ENCODE measurements at places on chromosomes 3 and 15.

GRCh38 chr3:124780761-124781475, 50.7 kb downstream of the UMPS start:
- DNase-seq = no peak

DNA sequence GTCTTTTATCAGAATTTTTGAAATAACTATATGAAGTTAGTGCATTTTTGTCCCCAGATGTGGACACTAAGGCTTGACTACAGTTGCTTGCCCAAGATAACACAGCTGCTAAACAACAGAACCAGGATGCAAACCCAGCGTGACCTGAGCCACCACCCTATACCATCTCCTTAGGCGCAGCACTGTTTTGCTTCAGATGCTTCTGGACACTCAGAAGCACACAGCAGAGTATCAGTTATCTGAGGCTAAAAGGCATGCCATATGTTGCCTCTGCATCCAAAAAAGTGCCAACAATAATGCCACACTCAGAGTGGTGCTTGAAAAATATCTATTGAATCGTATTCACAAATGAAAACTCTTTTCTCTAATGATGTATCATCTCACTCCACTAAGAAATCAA, 24.5 kb downstream of the KCNMB2 start:
- no peak for DNase-seq

DNA sequence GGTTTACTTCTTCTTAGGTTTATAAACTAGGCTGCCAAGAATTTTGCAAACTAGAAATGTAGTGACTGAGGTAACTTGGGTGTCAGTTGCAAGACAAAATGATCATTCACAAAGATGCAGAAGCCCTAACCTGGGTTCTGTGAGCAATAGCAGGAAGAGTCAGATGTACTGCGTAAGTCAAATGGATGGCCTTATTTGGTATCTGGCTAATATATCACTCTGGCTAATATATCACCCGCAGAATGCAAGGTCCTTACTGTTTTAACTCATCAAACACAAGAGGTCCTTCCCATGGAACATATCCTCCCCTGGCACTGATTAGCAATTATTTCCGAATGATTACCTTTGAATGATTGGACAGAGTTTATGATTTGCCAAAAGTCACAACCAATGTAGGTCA, 37.4 kb downstream of the RBMS3 start:
- no peak for DNase-seq

DNA sequence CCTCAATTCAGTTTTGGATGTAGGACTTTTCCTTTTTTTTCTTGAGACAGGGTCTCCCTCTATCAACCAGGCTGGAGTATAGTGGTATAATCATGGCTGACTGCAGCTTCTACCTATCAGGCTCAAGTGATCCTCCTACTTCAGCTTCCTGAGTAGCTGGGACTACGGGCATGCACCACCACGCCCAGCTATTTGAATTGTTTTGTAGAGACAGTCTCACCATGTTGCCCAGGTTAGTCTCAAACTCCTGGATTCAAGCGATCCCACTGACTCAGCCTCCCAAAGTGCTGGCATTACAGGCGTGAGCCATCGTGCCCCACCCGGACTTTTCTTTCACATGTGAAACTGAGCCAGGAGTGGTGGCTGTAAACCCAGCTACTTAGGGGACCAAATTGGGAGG, 3.5 kb downstream of the RNU5B-1 start:
- DNase-seq = no peak

DNA sequence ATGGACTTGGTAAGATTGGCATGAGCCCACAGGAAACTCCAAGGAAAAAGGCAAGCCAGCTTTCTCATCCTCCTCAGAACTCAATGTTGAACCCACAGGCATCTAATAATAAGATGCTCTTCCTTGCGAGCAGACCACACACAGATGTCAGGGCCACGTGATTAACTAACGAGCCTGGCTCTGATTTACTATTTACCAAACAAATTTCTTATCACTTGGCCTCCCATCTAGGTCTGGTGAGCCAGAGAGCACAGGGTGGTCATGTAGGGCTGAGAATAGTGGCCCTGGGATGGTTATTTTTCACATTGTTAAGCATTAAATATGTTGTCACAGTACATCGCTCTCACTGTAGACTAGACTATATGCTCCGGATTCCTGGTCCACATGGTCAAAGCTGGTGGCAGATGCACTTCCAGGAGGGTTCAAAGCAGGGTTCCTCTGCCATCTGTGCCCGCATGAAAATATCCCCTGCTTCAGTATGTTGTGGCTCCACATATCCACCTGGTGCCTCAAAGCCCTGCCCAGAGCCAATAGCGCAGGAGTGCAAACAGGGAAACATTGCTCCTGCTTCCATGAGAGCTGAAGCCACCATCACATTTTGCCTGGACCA, 472.5 kb upstream of the WNT5A start:
- no peak for DNase-seq

DNA sequence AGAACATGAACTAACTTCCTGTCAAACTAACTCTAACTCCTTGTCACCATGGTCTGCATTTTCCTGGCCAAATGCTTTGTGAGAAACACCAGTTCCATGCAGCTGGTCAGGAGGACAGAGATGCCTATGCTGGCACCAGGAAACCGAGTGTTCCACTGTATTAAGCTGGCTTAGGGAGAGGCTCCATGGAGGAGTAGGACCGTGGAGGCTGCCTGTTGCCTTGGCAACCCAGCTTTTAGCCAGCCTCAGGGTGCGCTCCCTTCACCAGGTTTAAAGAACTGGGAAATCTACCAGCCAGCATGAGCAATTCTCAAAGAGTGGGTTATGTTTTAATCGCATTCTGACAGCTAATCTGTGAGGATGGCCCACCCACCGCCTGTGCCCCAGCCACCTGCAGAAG, 394.1 kb downstream of the OCA2 start:
- no peak for DNase-seq

DNA sequence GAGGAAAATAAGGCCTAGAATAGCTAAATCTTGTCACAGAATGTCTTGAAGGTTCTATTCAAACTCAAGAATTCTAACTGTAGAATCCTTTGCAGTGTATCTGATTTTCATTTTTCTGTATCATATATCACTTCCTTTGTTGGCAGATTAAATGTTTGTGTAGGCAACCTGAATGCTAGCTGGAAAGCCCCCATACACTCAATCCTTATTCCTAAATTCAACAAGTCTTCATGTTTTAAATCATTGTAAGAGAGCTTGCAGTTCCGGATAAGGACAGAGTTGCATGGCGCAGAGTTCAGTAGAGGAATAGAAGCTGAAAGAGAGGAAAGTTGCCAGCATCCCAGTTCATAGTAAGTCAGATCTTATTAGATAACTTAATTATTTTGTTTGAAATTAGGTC, 242.0 kb upstream of the SEMA6D start:
- no peak for DNase-seq

- no peak for DNase-seq
Observed at GRCh38 chr3:183896610-183897009, 11.9 kb upstream of the PARL start.

DNA sequence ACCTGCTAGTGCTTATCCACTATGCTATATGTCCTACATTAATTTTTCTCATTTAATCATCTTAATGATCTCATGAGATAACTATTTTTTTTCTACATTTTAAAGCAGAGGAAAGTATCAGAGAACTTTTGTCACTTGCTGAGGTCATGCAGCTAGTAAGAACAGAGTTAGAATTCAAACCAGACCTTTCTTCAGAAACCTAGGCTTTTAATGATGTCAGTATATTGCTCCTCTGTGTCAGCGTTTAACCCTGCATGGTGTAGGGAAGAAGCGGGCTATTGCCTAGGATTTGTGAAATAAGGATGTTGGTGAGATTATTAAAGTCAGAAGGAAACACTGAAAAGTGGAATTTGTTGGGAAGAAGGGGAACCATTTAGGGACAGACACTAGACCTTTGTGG, 121.2 kb downstream of the AKAP13 start:
- DNase-seq = no peak

Data from esophagus squamous epithelium (tissue), 5 donors.